Stimulated activated CD8-positive, alpha-beta memory T cell treated with anti-CD3 and anti-CD28 coated beads, Interleukin-7, amount 100 ng/mL, for 24 hours (primary cell): ENCODE measurements at places on chromosomes 4 and X.

DNA sequence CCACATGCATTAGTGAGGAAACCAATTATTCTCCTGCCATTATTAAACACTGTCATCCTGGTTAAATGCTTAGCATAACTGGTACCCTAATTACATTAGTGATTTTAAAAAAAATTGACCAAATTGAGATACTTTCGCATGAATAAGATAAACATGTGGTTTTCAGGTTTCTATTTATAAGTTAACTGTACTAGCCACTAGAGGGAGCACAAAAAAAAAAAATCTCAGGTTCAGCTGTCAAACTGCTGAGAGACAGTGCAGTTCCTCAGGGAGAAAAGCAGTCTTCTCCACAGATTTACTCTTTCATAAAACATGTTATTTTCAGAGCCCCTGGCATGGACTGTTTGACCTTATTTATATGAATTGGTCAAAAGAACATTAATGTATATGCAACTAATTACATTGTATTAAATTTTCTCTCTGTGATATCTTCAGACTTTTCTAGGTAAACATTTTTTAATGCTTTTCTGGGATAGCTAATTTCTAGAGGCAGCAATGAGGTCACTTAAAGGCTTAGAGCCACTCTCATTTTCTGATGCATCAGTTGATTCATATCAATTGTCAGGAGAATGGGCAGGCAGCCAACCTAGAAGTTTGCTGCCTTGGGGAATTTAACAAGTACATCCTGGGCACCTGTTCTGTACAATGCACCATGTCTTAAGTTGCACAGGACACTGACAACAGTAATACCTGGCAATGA is 167.5 kb downstream of the CDS1 start:
- DNase-seq, result no peak

GRCh38 chrX:107978707-107979307 is 3.4 kb downstream of the TEX13B start:
- no peak for DNase-seq

DNA sequence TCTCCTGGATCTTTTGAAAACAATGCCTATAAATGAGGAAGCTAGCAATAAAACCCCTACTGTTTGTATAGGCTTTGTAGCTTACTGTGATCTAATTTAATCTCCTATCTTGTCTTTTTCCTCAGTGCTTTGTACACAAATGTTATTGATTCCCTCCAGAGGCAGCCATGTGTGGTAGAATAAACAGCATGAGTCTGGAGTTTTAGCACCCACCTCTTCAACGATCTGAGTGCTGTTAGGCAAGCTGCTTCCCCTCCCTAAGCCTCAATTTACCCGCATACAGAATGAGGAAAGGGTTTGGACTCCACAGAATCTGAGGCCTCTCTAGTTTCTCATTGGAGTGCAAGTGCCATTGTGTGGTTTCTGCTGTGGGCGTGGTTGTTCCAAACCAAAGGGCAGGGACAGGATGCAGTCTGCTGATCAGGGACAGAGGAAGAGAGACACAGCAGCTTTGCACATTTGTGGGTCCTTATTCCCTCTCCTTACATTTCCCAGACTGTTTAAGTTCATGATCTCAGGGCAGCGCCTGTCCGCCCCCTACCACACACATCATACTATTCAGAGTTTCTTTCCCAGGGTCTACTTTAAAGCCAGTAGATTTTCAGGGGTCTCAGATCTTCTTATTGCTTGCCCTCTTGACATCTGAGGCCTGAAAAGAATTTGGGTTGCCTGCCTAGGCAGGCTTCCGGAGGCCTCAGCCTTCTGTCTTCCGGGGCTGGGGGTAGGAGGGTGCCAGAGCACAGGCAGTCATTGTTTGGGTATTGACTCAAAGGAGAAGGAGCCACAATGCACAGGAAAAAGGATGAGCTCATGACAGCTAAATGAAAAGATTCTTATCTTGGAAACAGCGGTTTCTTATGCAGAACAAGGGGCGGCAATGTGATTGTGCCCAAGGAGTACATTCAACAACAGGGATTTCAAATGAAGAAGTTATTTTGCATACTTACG is 114.9 kb upstream of the TEX13D start:
- DNase-seq, result no peak

DNA sequence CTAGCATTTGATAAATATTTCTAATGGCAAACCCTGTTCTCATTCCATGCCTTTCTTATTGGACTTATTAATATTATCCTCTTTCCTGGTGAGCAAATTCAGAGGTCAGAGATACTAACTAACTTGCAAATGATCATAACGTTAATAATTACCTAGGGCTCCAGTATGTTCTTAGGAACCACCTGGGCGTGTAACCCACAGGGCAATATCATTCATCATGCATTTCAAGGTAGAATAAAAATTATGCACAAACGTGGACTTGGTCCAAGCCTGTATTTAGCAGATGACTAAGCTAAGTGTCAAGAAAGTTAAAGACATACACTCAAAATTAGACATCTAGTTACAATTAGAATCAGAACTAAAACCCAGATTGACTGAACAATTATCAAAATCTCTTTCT is 850.1 kb downstream of the TRIML1 start:
- DNase-seq, result no peak

GRCh38 chr4:912548-913279 is 19.4 kb downstream of the GAK start:
- DNase-seq, result no peak

DNA sequence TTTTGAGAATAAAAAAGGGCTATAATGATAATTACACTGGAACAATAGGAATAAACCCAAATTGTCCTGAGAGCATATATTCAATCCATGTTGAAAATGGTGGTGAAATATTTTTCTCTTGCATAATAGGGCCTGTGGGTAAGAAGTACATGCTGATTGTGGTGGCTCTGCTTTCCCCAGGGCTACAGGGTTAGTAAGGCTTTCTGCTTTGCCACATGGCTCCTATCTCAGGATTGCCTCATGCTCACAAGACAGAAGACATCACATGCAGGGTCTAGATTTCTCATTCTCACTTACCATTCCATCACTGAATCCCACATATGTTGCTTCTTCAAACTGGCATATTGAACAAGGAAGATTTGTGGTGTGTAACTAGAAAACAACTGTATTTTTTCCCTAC is 12.4 kb upstream of the VEGFC start:
- DNase-seq, result no peak

- DNase-seq, result no peak
These were observed 253.9 kb upstream of the NOCT start for GRCh38 chr4:138761638-138762220.

GRCh38 chr4:8247047-8247930 is 22.3 kb upstream of the HTRA3 start:
- DNase-seq, result no peak

DNA sequence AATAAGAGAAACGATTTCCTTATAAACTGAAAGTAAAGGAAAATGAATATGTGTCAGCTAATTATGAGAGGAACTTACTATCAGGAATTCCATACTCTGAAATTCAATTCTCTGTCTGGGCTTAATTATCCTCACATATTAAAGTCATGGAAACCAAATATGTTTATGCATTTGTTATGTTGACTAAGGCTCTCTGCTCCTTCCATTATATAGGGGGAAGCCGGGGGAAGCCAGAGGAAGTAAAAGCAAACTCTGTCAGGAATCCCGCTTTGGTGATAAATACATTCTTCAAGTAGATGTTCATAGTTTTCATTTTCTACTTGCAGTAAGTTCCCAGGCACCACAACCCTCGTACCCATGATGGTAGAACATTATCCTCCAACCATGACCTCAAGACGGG is 142.8 kb upstream of the VCX2 start:
- DNase-seq, result no peak

GRCh38 chr4:151771664-151772063 is 10.9 kb upstream of the GATB start:
- DNase-seq, result no peak
